ENCODE measurements at places on chromosomes 3 and 15. TPM values are rescaled to one million over a fixed set of nuclear protein-coding genes. Genes with fewer than 3 reads are reported as not detected.

- DNase-seq: peak; percentile 83
- no peaks in the 10 kb centered on the region for H3K27me3 ChIP-seq
- peaks cover 12% of the 10 kb centered on the region for H3K4me1 ChIP-seq
- H3K4me3 ChIP-seq: peak overlapping the region; percentile 26
- no peak overlapping the region for H3K27ac ChIP-seq
Observed at GRCh38 chr3:13019243-13020095, 53.8 kb downstream of the IQSEC1 start.

Gene CLRN1
- not detected for total RNA-seq

- no peak overlapping the region for H3K4me3 ChIP-seq
- H3K4me1 ChIP-seq: peaks cover 2% of the 10 kb centered on the region
- H3K36me3 ChIP-seq: no peaks in the 10 kb centered on the region
- no peak overlapping the region for H3K27ac ChIP-seq
Observed at GRCh38 chr15:25372298-25372697, 66.5 kb downstream of the UBE3A start.

Gene FES
- total RNA-seq: 23.4 TPM

DNA sequence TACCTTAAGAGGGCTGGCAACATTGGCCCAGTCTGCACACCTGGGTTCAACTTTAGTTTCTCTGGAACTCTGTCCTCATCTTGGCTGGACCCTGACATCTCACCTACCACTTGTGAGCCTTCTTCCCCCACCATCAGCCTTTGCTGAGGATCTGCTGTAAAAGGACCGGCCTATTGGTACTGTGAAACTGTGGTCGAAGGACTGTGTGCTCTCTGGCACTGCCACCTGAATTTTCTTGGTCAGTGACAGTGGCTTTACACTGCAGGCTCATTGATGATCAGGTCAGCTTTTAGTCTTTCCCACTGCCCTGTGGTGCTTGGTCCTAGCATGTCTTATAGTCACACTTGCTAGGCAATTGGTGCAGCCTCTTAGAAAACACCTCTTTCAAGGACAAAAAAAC is 86.9 kb downstream of the PEX5L start:
- no peak overlapping the region for H3K27ac ChIP-seq
- no peaks in the 10 kb centered on the region for H3K4me1 ChIP-seq
- no peaks in the 10 kb centered on the region for H3K27me3 ChIP-seq
- DNase-seq: no peak

DNA sequence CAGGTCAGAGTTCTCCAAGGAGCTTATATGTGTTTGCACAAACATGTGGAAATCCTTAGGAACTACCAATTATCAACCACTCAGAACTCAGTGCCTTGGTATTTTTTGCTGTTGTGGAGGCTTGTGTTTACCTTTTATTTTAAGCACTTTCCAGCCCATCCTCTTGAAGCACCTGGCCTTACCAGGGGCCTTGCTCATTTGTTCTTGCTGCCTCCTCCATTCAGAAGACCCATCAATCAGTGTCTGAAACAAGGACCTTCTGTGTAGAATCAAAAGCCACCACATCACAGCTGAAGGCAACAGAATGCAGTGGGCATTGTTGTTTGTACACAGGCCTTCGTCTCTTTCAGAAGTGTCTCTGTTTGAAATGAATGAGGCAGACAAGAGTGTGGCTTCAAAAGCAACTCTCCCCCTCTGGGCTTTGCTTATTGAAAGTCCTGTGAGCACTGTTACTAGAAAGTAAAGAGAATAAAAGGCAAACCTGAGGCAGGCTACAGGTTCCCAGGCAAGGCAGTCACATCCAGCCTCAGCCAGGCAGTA is 24.5 kb upstream of the LIPC start:
- no peaks in the 10 kb centered on the region for H3K36me3 ChIP-seq
- no peaks in the 10 kb centered on the region for H3K27me3 ChIP-seq
- no peak overlapping the region for H3K4me3 ChIP-seq
- no peak for DNase-seq
